ENCODE measurements at places on chromosomes 5 and 9. TPM values are rescaled to one million over a fixed set of nuclear protein-coding genes. Genes with fewer than 3 reads are reported as not detected.

Gene UQCRQ
- total RNA-seq: 414 TPM

Gene LRRC19
- not detected for total RNA-seq

Gene ANKRD18A
- total RNA-seq: 4.9 TPM

Gene SLC4A9
- total RNA-seq: 0.20 TPM

Gene LVRN
- total RNA-seq: 0.40 TPM

Gene PRR16
- 2.8 TPM for total RNA-seq

Gene PCDHGB7
- total RNA-seq: 0.17 TPM

Gene NEUROG1
- not detected for total RNA-seq

Gene IL4
- not detected for total RNA-seq

Gene ENC1
- 53.6 TPM for total RNA-seq

Gene TRIM41
- total RNA-seq: 57.6 TPM

Gene PLCXD3
- total RNA-seq: 0.11 TPM

DNA sequence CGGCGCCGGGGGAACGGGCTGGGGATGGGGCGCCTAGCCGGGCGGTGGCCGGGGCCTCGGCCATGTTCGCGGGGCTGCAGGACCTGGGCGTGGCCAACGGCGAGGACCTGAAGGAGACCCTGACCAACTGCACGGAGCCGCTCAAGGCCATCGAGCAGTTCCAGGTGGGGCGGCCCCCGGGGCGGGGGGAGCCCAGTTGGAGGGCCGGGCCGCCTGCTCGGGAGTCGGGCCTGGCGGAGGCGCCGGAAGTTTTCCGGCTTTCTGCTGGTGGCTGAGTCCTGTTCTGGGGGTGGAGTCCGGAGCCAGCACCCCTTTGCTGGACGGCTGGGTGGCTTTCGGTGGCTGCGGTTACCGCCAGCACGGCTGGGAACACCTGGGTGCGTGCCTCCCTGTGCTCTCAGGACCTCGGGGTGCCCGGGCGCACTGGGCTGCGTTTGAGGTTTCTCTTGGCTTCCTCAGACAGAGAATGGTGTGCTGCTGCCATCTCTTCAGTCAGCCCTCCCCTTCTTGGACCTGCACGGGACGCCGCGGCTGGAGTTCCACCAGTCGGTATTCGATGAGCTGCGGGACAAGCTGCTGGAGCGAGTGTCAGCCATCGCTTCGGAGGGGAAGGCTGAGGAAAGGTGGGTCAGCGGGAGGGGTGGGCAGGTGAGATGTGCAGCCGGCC is 454 bp downstream of the NELFB start:
- DNase-seq: no peak

GRCh38 chr5:122533825-122534224 is 221.8 kb downstream of the SNCAIP start:
- no peak for DNase-seq

- no peak for DNase-seq
These were observed 415.4 kb downstream of the CDH9 start for GRCh38 chr5:26622947-26623346.

GRCh38 chr5:453725-454481 is 10.9 kb downstream of the EXOC3 start:
- DNase-seq: no peak

GRCh38 chr5:163914910-163915309 is 409.5 kb downstream of the MAT2B start:
- DNase-seq: no peak

GRCh38 chr9:113886933-113887332 is 10.8 kb downstream of the ZNF618 start:
- no peak for DNase-seq

DNA sequence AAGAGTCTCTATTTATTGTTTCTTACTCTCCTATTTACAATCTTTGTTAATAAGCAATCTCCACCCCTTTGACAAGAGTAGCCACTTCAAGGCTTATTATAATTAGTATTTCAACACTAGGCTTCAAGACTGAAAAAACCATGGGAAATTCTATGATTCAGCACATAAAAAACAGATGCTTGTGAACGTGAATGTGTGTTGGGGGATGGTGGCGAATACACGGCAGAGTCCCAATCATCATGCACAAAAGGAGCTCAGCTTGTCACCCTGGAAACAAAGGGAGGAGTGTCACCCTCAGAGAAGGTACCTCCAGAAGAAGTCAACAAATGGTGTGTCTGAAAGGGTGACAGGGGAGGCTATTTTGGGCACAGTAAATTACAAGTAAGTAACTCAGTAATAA is 157.2 kb upstream of the RETREG1 start:
- no peak for DNase-seq

DNA sequence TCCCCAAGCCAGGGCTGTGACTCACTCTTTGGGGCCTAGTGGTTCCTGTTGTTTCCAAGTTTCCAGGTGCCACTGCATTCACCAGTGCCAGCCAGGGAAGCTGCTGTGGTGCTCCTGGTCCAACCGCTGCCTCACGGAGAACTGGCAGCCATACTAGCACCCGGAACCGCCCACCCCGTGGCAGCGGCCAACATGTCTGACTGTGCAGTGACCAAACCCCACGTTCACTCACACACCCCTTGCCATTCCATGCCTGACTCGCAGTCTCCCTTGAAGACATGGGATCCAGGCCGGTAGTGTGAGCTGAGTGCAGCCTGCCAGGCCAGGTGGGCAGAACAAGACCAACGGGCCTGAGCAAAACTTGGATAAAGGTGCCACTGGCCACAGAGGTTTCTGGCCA is 845.0 kb upstream of the DMAC1 start:
- no peak for DNase-seq

GRCh38 chr9:124766815-124767554 is 4.1 kb downstream of the NR6A1 start:
- no peak for DNase-seq

DNA sequence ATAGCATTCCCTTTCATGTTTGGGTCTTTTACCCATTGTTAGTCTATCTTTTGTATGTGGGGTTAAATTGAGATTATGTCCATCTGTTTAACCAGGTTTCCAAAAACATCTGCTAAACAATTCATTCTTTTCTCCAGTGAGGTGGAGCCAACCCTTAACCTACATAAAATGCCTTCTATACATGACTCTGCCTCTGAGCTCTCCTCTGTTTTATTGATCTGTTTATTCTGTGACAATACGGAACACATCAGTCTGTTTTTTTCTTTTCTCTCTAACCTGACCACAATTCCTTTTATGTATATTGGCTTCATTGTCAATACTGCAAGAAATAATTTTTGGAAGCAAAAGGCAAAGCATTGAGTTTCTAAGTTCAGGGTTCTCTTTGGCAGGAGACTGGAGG is 9.9 kb upstream of the ARL15 start:
- no peak for DNase-seq

DNA sequence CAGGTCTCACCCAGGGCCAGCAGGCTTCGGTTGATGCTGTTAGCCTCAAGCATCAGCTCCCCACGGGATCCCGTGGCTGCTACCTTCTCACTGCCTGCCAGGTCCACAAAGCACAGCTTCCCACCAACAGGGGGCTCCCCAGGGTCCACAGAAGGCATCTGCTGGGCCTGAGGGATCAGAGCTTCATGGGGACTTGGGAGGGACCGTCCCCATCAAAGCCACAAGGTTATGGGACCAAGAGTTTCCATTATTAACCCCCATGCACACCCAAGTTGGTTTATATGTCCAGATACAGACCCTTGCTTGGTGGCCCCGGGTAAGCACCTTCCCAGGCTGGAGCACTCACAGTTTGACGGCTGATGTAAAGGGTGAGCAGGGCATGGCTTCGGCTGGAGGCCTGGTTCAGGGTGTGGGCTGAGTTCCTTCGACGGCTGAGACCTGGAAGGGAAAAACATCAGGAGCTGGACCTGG is 3.0 kb downstream of the KIF12 start:
- no peak for DNase-seq

DNA sequence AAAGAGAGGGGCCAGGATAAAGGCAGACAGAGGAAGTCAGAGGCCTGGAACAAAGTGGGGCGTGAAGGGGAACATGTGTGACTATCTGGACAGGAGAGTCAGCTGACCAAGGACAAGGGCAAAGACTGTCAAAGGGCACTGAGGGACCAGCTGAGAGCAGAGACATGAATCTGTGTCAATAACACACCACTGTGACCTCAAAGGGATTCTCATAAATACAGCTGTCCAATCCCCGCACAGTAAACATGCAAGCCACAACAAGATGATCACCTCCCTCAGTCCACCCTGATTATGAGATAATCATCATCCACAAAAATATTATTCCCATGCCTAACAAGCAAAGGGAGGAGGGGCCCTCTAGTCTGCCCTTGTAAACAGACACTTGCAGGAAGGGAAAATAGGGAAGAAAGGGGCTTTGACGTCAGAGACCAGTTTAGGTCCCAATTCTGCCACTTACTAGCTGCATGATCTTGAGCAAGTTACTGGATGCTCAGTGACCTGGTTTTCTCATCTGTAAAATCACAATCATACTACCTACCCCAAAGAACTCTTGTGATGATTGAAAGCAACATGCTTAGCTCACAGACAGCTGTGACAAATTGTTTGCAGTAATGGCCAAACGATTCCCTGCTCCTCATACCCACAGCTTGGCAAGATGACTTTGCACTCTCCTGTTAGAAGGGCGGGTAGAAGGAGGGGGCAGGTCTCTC is 41.8 kb downstream of the RAPGEF1 start:
- DNase-seq: no peak

DNA sequence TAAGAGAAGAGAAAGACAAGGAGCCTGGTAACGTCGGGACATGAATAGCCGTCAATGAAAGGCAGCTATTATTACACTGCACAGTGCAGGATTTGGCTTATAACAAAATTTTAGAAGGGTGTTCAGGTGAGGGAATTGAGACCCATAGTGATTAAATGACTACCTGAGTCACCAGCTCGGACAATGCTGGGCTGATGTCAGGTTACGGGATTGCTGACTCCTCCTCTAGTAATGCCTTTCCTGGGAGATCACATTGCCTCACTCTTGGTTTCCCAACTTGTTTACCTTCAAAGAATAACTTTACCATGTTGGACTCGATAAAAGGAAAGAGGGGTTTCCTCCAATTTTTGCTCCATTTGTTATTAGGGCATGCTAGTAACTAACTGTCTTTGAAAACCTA is 132.6 kb downstream of the GHR start:
- no peak for DNase-seq

GRCh38 chr5:153136910-153137614 is 353.4 kb upstream of the GRIA1 start:
- no peak for DNase-seq

DNA sequence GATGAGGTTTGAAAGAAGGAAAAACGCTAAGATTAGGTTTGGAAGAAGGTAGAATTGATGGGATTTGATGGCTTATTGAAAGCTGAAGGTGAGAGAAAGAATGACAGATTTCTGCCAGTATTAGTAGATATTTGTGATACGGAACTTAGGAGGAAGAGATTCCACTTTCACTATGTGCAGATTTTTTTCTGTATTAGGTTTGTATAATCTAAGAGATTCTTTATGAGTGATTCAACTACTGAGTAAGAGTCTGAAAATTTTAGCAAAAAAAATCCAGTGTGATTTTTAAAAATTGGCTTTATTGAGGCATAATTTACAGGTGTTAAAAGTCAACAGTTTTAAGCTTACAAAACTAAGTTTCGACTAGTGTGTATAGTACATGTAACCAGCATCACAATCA is 54.1 kb downstream of the AP3S1 start:
- DNase-seq: no peak

DNA sequence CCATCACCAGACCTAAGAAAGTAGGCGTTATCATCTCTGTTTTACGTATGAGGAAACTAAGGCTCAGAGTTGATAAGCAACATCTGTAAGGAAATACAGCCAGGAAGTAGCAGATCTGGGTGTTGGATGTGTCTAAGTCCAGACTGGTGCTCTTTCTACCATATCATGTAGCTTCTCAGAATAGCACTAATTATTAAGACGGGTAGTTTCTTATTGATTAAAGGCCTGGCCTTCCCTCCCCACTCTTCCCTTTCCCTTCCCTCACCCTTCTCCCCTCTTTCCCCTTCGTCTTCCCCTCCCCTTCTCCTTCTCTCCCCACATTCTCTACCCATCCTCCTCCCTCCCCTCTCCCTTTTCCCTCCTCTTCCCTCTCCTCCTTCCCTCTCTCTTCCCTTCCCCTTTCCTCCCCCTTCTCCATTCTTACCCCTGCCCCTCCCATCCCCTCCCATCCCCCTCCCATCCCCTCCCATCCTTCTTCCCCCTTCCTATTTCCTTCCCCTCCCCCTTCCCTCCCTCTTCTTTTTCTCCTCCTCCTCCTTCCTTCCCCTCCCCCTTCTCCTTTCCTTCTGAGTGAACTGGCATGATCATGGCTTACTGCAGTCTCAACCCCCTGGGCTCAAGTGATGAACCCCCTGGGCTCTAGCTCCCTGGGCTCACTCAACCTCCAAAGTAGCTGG is 79.4 kb downstream of the SNX24 start:
- DNase-seq: no peak

GRCh38 chr5:150448334-150448733 is 1.2 kb downstream of the RPS14 start:
- DNase-seq: no peak

GRCh38 chr5:73370640-73371583 is 77.7 kb downstream of the FOXD1 start:
- peak; percentile 98 for DNase-seq

- no peak for DNase-seq
These were observed 443.2 kb downstream of the HCN1 start for GRCh38 chr5:45252978-45253377.

DNA sequence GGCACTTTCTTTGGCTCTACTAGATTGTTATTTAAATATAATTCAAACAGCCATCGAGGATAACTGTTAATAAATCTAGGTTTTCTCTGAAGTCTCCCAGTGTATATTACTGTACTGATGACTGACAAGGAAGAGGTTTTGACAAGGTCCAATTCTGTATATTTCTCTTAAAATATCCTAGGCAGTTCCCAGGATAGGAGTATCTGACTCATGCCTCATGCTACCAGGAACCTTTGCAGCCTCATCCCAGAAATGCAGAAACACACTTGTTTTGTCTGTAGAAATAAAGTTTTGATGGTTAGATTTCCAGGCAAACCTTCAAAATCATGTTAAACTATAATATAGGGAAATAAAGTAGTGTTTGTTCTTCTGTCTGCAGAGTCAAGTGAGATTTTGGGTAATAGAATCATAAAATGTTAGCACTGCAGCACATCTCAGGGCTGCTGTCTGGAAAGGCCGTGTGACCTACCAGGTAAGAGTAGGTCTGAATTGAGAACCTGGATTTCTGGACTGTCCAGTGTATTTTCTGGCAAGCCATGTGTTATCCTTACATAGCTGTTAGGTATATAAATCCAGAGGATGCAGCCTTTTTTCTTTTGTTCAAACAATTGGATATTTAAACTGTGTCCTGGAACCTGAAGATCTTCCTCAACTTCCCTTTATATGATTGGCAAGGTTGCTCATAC is 8.3 kb downstream of the UBE2D2 start:
- DNase-seq: no peak

DNA sequence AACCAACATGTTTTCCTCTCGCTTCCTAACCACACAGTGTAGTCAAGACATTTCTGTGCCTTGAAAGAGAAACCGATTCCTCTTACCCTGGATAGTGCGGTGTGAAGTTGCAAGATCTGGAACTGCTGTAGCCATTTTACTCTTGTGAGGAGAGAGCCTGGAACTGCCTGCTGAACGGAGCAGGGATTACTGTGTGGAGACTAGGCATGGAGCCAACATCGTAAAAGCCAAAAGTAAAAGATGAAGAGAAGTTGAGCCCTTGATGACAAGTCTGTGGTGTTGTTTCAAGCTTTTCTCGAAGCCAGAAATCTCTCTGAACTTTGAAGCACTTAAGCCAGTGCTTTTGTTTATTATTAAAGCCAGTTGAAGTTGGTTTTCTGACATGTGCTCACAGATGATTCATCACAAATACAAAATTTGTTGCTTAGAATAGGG is 110.1 kb upstream of the GRIN3A start:
- no peak for DNase-seq

GRCh38 chr5:119275146-119275545 is 80.7 kb upstream of the TNFAIP8 start:
- DNase-seq: no peak

- no peak for DNase-seq
These were observed 76.4 kb downstream of the PHAX start for GRCh38 chr5:126677121-126677520.
